ENCODE measurements at places on chromosomes 11 and 22.

DNA sequence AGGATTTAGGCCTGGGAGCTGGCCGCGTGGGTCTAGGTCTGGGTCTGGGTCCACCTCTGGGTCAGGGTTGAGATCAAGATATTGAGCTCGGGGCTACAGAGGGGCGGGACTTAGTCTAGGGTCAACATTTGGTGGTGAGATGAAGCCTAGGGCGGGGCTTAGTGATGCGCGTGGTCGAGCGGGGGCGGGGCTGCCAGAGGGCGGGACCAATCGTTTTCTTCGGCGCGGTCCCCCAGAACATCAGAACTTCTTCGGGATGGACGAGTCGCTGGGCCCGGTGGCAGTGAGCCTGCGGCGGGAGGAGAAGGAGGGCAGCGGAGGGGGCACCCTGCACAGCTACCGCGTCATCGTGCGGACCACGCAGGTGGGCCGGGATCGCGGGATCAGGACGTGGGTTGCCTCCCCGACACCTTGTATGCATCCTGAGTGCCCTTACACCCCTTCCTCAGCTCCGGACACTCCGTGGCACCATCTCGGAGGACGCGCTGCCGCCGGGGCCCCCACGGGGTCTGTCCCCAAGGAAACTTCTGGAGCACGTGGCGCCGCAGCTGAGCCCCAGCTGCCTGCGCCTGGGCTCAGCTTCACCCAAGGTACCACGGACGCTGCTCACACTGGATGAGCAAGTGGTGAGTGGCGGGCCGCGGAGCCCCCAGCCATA, 4.2 kb downstream of the SIPA1 start:
- DNase-seq: no peak

DNA sequence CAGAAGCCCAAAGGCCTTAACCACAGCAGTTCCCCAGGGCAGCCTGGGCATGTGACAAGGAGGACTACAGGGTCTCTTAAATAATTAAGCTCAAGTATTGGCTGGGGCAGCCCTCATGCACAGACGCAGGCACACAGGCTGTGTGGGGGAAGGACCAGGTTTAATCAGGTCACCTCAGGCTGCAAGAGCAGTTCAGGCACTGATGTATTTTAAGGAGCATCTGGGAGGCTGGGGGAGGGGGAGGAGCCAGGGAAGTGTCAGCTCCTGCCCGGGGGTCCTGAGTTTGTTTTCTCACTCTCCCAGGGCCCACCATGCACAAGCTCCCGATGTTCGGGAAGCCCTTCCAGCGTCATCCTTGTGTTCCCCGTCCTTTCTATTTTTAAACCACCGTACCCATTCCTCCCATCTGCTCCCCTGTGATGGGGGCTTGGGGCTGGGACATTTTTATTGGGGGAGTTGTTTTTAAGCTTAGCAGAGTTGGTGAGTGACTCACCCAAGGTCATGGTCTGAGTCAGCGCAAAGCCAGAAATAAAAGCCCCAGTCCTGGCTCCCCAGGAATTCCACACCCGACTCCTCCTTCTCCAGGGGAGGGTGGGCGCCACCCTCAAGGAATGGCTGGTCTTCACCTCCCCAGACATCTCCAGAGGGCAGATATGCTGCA, 2.4 kb downstream of the CSDC2 start:
- DNase-seq: no peak

- DNase-seq: no peak
Observed at GRCh38 chr11:43376065-43376464, 17.3 kb downstream of the TTC17 start.

DNA sequence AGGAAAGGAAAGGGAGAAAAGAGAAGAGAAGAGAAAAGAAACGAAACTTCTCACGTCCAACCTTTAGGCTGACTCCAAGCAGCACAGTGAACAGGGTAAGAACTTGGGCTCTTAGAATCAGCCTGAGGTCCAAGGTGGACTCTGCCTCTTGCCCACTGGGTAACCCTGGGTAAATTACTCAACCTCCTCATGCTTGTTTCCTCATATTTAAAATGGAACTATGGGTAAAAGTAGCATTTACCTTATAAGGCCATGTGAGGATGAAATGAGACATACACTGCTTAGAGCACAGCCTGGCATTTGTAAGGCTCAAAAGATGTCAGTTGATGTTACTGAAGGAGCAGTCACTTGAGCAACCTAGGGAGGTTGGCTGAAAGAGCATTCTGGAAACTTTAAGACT, 107.9 kb downstream of the C11orf58 start:
- no peak for DNase-seq

- no peak for DNase-seq
Observed at GRCh38 chr22:32073823-32074380, 30.8 kb downstream of the SLC5A1 start.

DNA sequence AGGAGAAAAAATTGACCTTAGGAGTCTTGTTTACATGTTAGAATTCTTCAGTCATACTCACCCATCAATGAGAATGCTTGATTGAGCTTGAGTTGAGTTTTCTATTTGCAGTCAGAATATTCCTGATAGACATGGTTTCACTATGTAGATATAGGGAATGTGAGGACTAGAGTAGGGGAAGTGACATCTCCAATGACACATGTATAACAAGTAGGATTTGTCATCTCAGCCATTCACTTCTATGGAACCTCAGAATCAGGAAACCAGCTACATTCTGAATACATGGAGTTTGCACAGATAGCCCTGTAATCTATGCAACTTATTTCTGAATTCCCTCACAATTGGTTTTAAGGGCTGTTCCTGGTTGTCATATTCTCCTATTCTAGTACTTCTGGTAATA, 20.1 kb upstream of the OR9Q1 start:
- DNase-seq: no peak

- DNase-seq: no peak
Observed at GRCh38 chr11:119479685-119480275, 56.8 kb upstream of the THY1 start.

DNA sequence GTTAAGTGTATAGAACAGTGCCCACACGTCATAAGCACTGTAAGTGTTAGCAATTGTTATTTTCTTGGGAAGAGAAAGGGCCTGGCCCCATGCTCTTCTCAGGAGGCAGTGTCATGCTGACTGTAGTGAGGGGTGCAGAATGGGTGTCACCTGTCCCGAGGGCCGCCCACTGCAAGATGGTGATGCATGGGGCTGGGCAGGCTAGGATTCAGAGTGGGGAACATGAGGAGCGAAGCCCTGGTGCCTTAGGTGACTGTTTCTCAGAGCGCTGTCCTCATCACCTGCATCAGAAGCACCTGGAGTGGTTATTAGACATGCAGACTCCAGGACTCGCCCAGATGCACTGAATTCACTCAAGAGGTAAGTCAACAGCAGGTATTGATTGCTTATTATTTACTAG, 101.0 kb upstream of the PARVA start:
- no peak for DNase-seq

DNA sequence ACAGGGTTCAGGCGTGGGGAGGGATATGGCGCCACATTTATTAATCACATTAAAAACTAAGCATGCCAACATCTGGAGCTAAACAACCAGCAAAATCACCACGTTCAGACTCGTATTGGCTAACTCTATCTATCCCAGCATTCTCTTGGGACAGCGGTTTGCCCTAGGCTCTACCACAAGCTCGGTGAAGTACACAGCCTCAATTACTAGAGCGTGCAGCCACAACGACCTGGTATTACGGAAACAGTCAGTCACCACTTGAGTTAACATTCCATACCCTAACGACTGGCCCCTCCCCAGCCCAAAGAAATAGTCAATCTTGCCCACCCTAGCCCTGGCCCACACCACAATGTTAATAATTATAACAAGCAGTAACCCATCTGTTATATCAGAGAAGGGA, 32.1 kb downstream of the APOL5 start:
- no peak for DNase-seq

DNA sequence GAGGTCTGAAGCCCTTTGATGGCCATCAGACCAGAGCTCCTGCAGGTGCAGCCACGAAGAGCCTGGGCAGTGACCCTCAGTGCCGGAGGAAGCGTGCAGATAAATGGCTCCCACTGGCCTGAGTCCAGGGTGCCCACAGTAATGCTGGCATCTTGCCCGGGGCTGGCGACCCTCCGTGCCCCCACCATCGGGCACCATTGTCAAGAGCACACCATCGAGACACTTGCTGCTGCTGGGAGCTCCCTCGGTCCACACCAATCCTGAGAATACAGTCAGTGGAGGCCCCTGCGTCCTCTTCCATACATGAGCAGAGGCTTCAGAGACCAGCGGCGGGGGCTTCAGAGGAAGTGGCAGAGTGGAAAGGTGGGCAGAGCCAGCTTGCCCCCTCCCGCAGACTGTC, 1448.3 kb downstream of the BRD1 start:
- DNase-seq: no peak

- no peak for DNase-seq
Observed at GRCh38 chr11:45761659-45762058, 43.3 kb upstream of the SLC35C1 start.

GRCh38 chr11:33268945-33269540, 11.9 kb downstream of the HIPK3 start:
- DNase-seq: no peak

- peak; percentile 21 for DNase-seq
Observed at GRCh38 chr11:11071486-11071885, 213.6 kb upstream of the ZBED5 start.

GRCh38 chr22:28703436-28703835, 23.8 kb upstream of the TTC28 start:
- DNase-seq: no peak

- peak; percentile 23 for DNase-seq
Observed at GRCh38 chr11:61362542-61362875, 335 bp downstream of the TMEM138 start.

- DNase-seq: no peak
Observed at GRCh38 chr11:34064291-34064690, 12.8 kb downstream of the CAPRIN1 start.

GRCh38 chr22:47776329-47776728, 1013.9 kb downstream of the TBC1D22A start:
- no peak for DNase-seq

DNA sequence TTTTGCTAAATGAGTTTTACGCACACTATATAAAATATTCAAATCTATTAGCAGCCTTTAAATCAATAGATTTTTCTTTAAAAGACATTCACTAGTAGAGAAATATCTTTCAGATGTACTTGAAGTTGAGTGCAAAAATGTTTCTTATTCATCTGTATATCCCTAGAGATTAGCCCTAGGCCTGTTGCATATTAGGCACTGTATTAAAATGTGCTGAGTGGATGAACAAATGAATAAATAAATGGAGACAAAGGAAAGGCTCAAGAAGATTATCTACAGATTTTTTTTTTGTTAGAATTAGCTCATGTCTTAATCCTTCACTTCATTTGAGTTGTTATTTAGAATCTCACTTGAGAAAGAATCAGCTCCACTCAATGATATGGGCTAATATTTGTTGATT, 12.0 kb upstream of the MMP13 start:
- no peak for DNase-seq

DNA sequence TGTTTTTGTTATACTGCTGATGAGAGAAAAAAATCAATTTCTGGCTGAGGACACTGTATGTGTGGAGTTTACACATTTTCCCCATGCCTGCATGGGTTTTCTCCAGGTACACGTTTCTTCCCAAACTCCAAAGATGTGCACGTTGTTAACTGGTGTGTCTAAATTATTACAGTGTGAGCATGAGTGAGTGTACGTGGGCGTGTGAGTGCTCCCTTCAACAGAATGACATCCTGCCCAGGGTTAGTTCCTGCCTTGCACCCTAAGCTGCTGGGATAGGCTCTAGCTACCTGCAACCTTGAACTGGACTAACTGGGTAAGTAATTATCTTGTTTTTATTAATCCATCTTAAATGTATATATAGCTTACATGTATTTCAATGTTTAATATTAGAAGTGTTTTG, 5.5 kb downstream of the NPAT start:
- no peak for DNase-seq

DNA sequence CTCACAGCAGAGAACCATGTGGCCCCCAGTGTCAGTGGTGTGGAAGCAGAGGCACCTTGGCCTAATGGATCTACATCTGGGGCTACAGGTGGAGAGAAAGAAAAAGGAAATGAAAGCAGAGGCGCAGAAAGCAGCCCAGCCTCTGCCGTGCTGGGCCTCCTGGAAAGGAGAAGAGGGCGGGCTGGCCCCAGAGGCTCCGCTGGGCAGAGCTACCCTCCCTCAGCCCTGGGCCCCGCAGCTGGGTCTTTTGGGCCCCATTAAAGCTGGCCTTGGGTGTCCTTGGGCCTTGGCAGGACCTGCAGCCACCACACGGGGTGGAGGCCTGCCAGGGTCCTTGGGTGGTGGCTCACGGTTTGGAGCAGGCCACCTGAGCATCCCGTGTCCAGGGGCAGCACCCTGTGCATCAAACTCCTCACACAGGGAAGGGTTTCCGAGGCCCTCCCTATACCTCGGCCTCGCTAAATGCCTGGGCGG, 31.6 kb upstream of the GAL start:
- no peak for DNase-seq

GRCh38 chr22:42939941-42940653, 74.9 kb downstream of the PACSIN2 start:
- DNase-seq: no peak

DNA sequence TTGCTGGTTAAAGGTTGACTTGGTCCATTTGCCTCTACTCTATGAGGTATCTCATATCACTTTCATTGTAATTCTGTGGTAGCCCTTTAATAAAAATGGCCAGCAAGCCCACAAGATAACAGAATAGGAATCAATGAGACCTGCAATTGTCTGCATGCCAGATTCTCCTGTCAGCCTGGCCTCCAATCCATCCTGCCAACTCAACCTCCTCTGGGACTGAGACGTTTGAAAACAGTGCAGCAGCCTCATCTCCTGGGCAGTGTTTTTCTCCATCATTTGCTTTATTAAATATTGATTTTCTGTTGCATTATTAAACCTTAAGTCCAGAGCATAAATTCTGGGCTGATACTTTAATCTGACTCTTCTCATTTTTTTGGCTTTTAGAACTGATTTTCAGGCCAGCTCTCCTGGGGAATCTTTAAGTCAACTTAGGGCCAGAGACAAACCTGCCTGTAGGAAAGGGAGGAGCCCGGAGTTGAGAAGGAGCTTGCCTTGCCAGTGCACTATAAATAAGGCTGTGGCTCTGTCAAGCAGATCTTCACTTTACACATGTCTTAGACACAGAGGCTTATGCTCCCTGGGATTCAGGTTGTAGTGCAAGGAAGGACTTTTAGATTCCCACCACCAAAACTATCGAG, 798.0 kb downstream of the NTM start:
- DNase-seq: peak; percentile 47

- DNase-seq: no peak
Observed at GRCh38 chr22:39360674-39361413, 11.1 kb downstream of the SYNGR1 start.

All from cerebellum (tissue), 4 donors.